ENCODE measurements at places on chromosomes 11 and 22.

DNA sequence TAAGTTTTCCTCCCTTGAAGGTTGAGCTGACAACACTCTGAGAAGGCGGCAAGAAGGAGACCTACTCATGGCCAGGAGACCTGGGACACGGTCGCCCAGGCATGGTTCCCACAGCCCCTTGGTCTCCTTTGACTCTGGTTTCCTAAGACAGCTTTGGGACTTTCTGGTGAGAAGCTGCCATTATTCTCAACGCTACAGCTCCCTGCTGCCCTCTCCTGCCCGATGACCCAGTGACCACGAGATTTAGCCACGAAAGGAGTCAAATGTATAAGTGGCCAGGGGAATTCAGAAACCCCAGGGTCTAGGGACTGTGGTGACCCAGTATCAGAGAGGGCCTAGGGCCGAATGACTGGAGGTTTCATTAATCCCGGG, 699 bp upstream of the SDF2L1 start:
- H3K4me3 ChIP-seq, result peak overlapping the region; percentile 83
- no peaks in the 10 kb centered on the region for H3K27me3 ChIP-seq
- H3K36me3 ChIP-seq, result no peaks in the 10 kb centered on the region
- no peak for DNase-seq
- H3K4me1 ChIP-seq, result no peaks in the 10 kb centered on the region

DNA sequence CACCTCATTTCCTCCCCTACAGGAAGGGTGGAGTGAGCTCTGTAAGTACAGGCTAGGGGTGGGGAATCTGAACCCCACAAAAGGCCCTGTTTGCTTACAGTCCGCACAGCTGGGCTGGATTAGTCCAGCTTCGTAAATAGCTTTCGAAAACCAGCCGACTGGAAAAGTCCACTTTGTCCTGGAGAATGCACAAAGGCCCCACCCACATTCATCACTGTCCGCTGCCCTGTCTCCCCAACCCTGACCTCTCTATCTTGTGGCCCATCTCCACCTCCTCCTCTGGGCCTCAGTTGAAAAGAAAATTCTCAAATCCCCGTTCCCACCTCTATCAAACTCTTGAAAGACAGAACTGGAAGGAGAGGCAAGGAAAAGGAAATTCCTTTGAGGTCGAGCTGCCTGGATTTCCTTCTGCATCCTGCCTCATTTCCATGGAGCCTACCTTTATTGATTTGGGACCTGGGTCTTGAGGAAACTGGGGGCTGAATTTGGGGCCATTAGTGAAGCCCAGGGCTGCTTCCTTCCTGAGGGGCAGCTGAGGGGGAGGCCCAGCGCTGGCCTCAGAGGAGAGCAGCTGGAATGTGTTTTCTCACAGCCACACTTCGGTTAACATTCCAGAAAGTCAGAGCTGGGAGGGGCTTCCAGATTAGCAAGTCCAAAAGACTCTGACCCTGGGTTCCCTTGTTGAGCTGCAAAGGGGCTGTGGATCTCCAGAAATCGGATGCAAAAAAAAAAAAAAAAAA, 147.6 kb downstream of the FBXO7 start:
- DNase-seq, result no peak
- peak overlapping the region; percentile 14 for H3K4me3 ChIP-seq
- H3K27me3 ChIP-seq, result no peaks in the 10 kb centered on the region

DNA sequence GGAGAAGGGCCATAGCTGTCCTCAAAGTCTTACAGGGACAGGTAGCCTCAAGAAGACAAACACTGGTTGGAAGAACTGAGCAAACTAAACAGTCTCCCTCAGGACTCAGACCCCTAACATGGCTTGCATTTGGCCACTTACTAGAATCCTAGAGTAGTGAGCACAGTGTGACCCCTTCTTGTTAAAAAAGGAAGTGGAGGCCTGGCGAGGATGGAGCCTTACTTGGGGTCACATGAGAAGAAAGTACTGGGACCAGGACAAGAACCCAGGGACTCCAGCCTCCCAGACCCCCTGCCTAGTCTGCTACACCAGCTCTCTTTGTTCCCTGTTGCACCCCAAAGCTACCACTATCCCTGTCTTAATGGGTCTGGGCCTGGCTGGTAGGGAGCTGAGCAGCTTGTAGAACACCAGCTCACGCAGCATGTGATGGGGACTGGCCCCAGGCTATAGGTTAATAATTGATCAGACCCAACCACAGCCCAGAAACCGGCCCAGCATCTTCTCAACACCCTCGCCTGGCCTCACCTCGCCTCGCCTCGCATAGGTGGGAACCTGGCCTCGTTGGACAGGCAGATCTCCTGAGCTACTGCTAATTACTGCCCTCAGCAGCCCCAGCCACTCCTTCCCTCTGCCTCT, 17.6 kb downstream of the DGAT2 start:
- no peaks in the 10 kb centered on the region for H3K4me1 ChIP-seq
- no peaks in the 10 kb centered on the region for H3K36me3 ChIP-seq
- H3K27ac ChIP-seq, result no peak overlapping the region
- no peak overlapping the region for H3K4me3 ChIP-seq
- no peaks in the 10 kb centered on the region for H3K27me3 ChIP-seq
- no peak for DNase-seq

DNA sequence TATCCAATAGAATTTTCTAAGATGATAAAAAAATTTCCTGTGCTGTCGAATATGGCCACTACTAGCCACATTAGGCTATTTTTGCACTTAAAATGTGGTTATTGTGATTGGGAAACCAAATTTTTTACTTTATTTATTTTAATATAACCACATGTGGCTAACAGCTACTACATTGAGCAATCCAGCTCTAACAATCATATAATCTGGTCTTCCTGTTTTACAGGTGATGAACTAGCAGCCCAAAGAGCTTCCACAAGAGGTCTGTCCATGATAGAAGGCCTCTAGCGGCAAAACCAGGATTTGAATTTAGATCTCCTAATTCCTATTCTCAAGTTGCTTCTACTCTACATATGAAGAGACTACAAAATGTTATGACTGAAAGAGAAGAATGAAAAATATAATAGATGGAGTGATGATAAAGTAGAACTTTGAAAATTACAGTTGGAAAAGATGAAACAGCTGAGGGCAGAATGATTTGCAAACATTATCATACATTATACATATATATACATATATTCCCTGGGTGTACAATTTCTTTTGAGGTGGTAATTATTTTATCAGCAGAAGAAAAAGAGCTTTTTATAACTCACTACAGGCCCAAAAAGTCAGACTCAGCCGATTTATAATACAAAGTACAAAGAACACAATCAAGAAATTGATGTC, 363.5 kb upstream of the PITPNB start:
- H3K4me3 ChIP-seq, result no peak overlapping the region
- DNase-seq, result no peak
- no peak overlapping the region for H3K27ac ChIP-seq
- H3K27me3 ChIP-seq, result no peaks in the 10 kb centered on the region
- H3K36me3 ChIP-seq, result no peaks in the 10 kb centered on the region

DNA sequence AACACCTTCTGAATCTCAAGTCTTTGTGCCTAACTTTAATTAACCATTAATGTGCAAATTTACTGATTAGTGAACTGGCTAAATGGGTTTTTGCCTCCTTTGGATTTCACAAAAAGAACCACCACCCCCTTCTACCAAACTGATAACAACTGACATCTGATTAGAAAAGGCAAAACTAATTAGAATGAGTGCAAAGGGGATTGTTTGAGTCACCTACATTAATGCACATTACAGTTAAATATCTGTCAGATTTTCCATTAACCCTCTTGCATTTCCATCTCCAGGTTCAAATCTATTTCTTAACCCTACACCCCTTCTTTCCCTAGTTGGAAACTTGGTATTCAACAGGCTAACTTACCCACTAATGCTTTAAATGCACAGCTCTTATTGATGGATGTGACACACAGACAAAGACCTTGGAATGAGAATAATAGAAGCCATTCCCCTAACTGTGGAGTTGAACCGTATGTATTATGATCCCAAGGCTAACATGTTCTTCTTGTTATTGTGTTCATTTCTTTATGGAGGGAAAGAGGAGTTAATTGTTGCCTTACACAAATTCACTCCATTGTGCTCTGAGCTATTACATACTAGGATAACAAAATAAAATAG, 161.5 kb upstream of the MTMR2 start:
- DNase-seq, result no peak
- no peaks in the 10 kb centered on the region for H3K36me3 ChIP-seq
- H3K27ac ChIP-seq, result no peak overlapping the region
- H3K27me3 ChIP-seq, result no peaks in the 10 kb centered on the region
- H3K4me3 ChIP-seq, result no peak overlapping the region

GRCh38 chr22:36084717-36085116, 56.1 kb upstream of the RBFOX2 start:
- no peak overlapping the region for H3K4me3 ChIP-seq
- H3K36me3 ChIP-seq, result no peaks in the 10 kb centered on the region
- H3K4me1 ChIP-seq, result no peaks in the 10 kb centered on the region
- H3K27ac ChIP-seq, result no peak overlapping the region
- DNase-seq, result no peak

DNA sequence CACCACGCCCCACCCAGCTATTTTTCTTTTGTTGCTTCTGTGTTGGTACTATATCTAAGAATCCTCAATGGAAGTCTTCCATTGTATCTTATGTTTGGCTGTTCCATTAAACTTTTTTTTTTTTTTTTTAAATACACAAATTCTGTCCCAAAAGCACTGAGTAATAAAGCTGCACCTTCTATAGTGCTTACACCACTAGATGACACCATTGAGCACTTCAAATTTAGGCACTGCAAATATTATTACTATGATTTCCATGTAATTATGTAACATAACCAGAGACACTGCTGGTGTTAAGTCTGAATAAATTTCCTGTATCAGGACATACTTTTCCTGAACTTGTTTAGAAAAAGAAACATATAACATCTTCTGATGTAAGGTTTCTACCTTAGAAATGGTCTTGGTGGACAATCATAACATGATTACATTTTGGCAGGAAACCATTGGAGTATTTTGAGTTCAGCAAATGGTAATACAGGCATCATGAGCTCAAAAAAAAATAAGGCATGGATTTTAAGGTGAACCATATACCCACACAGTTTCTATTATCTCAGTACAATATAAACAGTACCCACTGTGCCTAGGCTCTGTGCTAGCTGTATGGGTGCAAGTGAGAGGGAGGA, 110.5 kb downstream of the ATG16L2 start:
- no peak overlapping the region for H3K27ac ChIP-seq
- peaks cover 7% of the 10 kb centered on the region for H3K36me3 ChIP-seq
- no peaks in the 10 kb centered on the region for H3K27me3 ChIP-seq
- H3K4me1 ChIP-seq, result peaks cover 35% of the 10 kb centered on the region
- H3K4me3 ChIP-seq, result no peak overlapping the region

GRCh38 chr11:11505190-11505589, 116.6 kb downstream of the GALNT18 start:
- no peak overlapping the region for H3K27ac ChIP-seq
- no peaks in the 10 kb centered on the region for H3K27me3 ChIP-seq
- H3K4me1 ChIP-seq, result peaks cover 30% of the 10 kb centered on the region
- DNase-seq, result no peak
- no peak overlapping the region for H3K4me3 ChIP-seq

- DNase-seq, result no peak
- H3K4me3 ChIP-seq, result no peak overlapping the region
- H3K27me3 ChIP-seq, result no peaks in the 10 kb centered on the region
- H3K4me1 ChIP-seq, result no peaks in the 10 kb centered on the region
Observed at GRCh38 chr11:80873310-80873999, 1432.6 kb upstream of the TENM4 start.

GRCh38 chr22:27311698-27312550, 489.6 kb downstream of the MN1 start:
- H3K27me3 ChIP-seq, result no peaks in the 10 kb centered on the region
- peaks cover 12% of the 10 kb centered on the region for H3K4me1 ChIP-seq
- no peaks in the 10 kb centered on the region for H3K36me3 ChIP-seq
- H3K27ac ChIP-seq, result no peak overlapping the region
- no peak overlapping the region for H3K4me3 ChIP-seq
- DNase-seq, result no peak

- H3K4me3 ChIP-seq, result no peak overlapping the region
- H3K27ac ChIP-seq, result no peak overlapping the region
- no peak for DNase-seq
- H3K4me1 ChIP-seq, result no peaks in the 10 kb centered on the region
- no peaks in the 10 kb centered on the region for H3K36me3 ChIP-seq
- H3K27me3 ChIP-seq, result no peaks in the 10 kb centered on the region
Observed at GRCh38 chr11:26028393-26028911, 303.5 kb upstream of the ANO3 start.

DNA sequence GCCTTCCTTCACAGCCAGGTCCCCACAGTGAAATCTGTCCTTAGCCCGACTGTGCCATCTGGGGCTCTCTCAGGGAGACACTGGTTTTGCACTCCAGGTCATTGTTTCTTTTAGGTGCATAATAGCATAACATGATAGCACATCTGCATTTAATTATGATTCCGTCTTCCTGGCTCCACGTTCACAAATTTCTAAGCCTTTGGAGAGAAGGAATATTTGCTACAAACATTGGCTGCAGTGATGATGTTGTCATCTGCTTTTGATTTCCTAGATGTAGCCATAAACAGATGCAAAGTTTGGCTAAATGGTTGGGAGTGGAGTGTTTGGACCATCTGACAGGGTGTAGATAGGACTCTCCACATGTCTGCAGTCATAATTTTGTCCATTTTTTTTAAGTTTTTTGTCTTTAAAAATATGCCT, 12.0 kb upstream of the CAT start:
- no peak overlapping the region for H3K4me3 ChIP-seq
- H3K4me1 ChIP-seq, result no peaks in the 10 kb centered on the region
- H3K36me3 ChIP-seq, result no peaks in the 10 kb centered on the region
- no peaks in the 10 kb centered on the region for H3K27me3 ChIP-seq
- no peak overlapping the region for H3K27ac ChIP-seq

- H3K4me3 ChIP-seq, result no peak overlapping the region
- H3K27ac ChIP-seq, result no peak overlapping the region
- DNase-seq, result no peak
Observed at GRCh38 chr22:40118979-40119378, 58.7 kb upstream of the TNRC6B start.

DNA sequence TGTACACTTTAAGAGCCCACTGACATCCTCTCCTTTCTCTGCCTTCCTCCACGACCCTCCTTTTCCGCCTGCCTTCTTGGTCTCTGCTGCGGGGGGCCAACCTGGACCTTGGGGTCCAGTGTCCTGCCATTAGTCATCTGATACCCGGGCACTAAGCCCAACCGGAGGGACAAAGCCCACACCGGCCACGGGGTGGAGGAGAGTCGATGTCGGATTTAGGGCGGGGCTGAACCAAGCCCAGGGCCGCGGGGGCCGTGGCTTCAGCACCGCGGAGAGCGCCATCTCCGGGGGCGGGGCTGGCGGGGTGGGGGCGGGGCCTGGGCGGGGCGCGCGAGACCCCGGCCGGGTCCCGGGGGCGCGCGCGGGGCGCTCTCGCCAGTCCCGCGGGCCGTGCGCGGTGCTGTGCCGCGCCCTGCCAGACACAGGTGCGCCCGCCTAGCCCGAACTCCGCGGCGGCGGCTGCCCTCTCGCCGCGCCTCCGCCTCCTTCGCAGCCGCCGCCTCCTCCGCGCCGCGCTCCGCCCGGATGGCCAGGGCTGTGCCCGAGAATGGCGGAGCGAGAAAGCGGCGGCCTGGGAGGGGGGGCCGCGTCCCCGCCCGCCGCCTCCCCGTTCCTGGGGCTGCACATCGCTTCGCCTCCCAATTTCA, at the start of gene MAPK8IP1:
Gene MAPK8IP1, plus strand, starts transcription at position 378 of the 647 bp plus-strand sequence. Its CDS starts 170 bp downstream, at position 548.
- H3K4me3 ChIP-seq, result peak within 1 kb of the TSS; percentile 70
- H3K4me1 ChIP-seq, result peaks cover 6% of the 10 kb centered on the region
- peaks cover 20% of the 10 kb centered on the region for H3K36me3 ChIP-seq
- no peaks in the 10 kb centered on the region for H3K27me3 ChIP-seq
- DNase-seq, result no peak

GRCh38 chr11:104594228-104594958, 303.9 kb downstream of the CASP12 start:
- H3K4me3 ChIP-seq, result no peak overlapping the region
- no peak overlapping the region for H3K27ac ChIP-seq
- H3K27me3 ChIP-seq, result no peaks in the 10 kb centered on the region
- no peak for DNase-seq
- no peaks in the 10 kb centered on the region for H3K36me3 ChIP-seq
- H3K4me1 ChIP-seq, result no peaks in the 10 kb centered on the region
